ENCODE measurements at places on chromosomes 11 and 22.
A peak's percentile ranks its signal among the peaks of the same experiment; 100 is the strongest.

- DNase-seq: no peak
Measured at GRCh38 chr22:20403779-20404140, 9.8 kb downstream of the ZNF74 start.

DNA sequence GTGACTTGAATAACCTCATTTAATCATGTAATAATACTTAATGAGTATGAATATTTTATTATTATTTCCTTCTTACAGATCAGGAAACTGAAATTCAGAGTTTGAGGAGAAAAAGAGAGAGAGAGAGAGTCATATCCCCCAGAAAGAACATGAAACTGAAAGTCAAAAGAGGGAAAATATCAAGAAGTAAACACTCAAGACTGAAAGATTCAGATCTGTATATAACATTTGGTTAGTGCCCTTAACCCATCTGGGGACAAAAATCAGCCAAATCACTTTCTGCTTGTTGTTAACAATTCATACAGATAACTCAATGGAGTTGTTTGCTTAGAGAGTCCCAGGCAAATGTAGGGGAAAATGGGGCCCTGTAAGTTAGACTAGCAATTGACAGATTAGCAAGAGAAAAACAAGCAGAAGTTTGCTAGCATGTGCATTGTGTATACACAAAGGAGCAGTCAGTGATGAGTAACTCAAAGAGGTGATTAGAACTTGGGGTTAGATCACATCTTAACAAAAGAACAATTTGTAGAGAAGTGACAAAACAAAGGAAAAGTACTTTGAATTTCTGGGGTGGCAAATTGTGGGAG, 25.9 kb upstream of the MMP13 start:
- no peak for DNase-seq

- no peak for DNase-seq
Measured at GRCh38 chr22:31753005-31753633, 700 bp upstream of the DEPDC5 start.

DNA sequence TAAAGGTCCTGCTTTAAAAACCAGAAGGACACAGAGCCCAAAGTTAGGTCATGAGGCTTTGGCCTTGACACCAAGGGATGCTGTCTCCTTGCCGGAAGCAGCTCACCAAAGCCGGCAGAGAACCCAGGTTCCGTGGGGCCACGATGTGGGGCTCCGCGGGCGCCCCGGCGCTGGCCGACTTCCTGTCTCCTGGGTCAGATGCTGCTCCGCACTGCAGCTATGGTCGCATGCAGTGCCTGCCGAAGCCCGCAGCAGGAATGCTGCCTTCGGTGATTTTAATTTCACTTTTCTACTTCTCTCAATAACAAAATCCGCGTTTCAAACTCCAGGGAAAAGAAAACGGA, 454 bp upstream of the OTUB1 start:
- peak; percentile 45 for DNase-seq

DNA sequence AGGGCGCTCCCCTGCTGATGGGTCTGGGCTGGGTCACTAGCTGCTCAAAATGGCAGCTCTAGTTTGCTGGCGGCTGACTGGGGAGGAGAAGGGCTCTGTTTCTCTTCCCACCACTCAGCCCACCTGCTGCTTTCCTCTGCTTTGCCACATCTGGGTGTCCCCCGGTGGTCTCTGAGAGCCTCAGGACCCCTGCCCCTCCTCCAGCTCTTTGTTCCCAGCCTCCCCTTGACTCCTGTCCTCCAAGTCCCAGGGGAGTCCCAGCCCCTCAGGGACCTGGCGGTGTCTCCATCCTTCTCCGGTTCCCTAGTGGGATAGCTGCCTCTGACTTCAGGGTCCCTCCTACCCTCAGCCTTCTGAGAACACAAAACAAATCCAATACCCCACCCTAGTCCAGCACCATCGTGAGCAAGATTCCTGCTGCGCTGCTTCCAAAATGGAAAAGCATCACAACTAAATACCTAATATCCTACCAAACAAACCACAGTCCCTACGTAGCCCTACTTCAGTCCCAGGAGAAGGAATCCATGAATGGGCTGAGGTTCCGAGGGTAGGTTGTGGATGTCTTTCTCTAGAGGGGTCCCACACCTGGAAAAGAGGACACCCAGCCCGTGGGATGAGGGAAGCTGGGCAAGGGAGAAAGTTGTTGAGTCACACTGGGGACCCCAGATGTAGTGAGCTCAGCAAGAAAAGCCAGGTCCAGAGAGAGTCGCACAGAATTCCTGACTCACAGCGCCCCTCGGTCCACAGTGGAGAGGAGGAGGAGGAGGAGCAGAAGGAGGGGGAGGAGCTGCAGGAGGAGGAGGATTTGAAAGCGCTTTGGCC, 45.0 kb upstream of the NNMT start:
- no peak for DNase-seq

GRCh38 chr11:59944720-59945119, 6.5 kb downstream of the OOSP1 start:
- no peak for DNase-seq

- no peak for DNase-seq
Measured at GRCh38 chr22:24189249-24190158, 8.2 kb downstream of the SUSD2 start.

DNA sequence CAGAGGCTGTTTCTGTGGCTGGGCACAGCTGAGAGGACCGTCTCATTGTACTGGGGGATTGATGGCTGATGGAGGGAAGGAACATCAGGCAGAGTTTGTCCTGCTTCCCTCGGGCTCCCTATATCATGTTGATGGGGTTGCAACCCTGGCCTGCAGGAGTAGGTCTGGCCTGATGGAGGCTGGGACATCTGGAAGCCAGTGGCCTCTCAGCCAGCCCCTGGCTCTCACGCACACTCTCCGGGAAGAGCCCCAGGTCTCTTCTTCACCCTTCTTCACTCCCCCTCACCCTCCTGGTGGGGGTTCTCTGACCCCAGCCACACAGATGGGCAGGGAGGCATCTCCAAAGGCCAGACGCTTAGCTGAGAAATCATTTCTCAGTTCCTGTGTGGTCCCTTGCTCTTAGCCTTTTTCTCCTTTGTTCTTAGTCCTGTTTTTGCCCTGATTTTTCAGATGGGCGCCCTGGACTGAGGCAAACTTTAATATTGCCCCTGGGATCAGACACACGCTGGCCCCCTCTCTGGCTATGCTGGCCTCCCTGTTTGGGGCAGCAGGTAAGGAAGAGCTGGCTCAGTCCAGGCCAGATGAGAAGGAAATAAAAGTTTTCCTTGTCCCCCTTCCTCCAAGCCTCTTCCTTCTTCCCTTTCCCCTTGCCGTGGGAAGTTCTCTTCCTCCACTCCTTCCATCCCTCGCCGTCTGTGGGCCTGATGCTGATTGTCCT, 13.9 kb upstream of the ANO1 start:
- DNase-seq: no peak

DNA sequence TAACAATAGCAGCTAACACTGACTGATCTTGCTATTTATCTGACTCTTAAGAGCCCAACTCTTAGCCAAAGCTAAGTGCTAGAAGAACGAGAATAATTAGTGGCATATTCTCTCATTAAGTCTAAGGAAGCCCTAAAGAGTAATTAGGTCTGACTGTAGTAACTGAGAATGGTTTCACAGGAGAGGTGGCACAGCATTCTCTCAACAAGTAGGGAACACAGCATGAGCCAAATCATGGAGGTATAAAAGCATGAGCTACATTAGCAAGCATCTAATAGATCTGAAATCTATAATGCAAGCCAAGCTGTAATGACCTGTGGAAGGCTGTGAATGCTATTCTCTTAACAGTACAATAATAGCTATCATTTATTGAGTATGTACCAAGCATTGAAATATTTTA, 230.6 kb downstream of the TTC28 start:
- DNase-seq: no peak

DNA sequence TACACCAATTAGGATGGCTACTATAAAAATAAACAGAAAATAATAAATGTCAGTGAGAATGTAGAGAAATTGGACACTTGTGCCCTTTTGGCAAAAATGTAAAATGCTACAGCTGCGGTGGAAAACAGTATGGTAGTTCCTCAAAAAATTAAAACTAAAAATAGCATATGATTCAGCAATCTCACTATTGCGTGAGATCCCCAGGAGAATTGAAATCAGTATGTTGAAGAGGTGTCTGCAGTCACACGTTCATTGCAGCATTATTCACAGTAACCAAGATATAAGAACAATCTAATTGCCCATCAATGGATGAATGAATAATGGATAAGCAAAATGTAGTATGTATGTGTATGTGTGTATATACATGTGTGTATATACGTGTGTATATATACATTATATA, 6.8 kb downstream of the OR52N2 start:
- no peak for DNase-seq

- no peak for DNase-seq
Measured at GRCh38 chr11:65014726-65015227, 817 bp downstream of the ARL2 start.

- DNase-seq: no peak
Measured at GRCh38 chr11:70734379-70734778, 336.1 kb downstream of the CTTN start.

GRCh38 chr11:65538232-65538914, 13.5 kb downstream of the SCYL1 start:
- no peak for DNase-seq

DNA sequence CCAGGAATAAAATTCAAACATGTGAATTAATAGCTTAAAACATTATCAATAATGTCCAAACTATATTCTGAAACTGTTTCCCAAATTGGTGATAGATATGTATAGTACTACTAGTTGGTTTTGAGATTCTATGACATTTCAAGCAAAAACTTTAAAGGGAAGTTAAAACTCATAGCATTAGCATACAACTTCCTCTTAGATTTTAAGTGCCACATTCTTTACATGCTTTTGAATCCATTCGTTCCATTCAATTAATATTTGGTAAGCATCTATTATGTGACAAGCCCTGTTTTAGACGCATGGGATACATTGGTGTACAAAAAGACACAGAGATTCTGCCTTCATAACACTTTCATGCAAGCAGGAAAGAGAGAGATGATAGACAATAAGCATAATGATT, 8.9 kb downstream of the PATL1 start:
- DNase-seq: no peak

GRCh38 chr11:1111545-1112212, 37.0 kb downstream of the MUC2 start:
- DNase-seq: peak; percentile 4

DNA sequence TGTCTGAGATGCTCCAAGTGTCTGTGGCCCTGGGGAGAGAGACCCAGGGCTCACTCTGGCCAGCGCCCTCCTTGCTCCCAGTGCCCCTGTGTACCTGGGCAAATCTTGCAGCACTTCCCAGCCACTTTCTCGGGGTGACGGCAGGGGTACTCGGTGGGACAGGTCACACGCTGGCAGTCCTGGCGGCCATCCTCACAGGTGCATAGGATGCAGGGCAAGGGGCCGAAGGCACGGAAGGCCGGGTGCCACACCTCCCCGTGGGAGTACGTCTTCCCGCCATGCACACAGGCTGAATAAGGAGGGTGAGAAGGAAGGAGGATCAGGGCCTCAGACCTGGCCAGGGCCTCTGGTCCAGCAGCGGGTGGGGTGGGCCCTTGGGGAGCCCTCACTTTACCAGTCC, 28.0 kb downstream of the CHRDL2 start:
- no peak for DNase-seq

DNA sequence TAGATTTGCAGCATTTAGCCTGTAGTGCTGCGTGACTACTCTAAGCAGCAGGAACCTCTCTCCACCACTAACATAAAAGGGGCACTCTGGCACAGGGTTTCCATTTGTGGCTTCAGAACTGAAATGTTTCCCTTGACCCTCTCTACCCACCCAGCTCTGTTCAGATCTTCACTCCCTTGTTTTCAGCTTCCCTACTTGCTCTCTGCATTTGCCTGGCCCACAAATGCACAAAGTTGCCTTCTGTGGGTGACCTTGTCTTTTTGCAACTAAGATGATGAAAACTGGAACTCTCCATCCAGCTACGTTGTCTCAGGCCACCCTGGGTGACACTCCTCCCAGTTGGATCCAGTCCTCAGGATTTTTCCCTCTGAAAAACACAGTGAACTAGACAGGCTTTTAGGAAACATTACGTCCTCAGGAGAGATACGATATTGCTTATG, 19.8 kb upstream of the PSMA1 start:
- no peak for DNase-seq

DNA sequence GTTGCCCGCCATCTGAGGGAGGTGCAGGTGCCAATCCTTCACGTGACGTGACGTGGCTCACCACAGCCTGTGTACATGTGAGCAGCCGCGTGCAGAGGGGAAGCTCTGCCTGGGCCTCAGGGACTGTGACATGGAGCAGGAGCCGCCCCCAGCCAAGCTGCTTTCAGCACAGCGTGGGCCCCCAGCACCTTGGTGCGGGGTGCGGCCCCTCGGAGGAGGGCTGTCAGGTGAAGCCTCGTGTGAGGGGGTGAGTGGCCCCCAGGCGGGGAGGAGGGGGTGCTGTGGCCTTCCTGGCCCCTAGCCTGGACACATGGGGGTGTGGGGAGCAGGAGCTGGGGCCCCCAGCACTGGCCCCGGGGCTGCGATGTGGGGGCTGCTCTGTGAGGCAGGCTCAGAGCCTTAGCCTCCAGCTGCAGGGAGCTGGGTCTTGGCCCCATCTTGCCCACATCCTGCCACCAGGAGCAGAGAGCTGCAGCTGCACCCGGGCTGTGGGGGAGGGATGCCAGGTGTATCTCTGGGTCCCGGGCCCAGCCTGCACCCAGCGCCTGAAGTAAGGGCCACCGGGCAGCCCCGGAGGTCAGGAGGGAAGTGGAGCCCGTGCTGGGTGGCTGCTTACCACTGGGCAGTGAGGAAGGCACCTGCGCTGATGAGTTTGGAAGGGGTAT, at the start of gene ADORA2A:
ADORA2A (plus strand) TSS at position 100 of the 665 bp plus-strand sequence. CDS start 5,806 bp downstream, outside the sequence.
- peak; percentile 74 for DNase-seq

- no peak for DNase-seq
Measured at GRCh38 chr22:19663286-19663815, 51.0 kb upstream of the SEPTIN5 start.

GRCh38 chr11:78081583-78081982, 1.9 kb upstream of the NDUFC2 start:
- no peak for DNase-seq

Measured in T-helper 17 cell (primary cell).